ENCODE measurements at places on chromosomes 2 and 18.

GRCh38 chr2:189086250-189086649, 93.3 kb downstream of the COL5A2 start:
- no peak for DNase-seq

GRCh38 chr18:3869848-3870247, 419.9 kb downstream of the TGIF1 start:
- DNase-seq: no peak

- DNase-seq: no peak
Measured at GRCh38 chr18:23721696-23722480, 32.6 kb downstream of the LAMA3 start.

GRCh38 chr18:23248826-23249225, 113.5 kb downstream of the CABLES1 start:
- no peak for DNase-seq

DNA sequence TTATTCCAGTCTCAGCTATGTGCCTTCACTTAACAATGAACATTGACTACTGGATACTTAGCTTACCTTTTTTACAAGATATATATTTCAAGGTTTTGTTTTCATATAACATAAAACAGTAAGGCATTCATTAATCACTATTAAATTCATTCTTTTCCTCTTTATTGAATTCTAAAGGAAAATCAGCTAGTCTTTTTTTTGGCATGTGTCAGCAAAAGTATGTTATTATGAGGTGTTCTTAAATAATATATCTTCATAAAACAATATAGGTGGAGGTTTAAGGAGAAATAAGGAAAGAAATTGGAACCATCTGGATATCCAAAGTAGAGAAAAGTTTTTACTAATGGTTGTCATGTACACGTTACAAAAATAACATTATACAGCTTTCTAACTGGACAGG, 472.6 kb downstream of the ARHGAP15 start:
- no peak for DNase-seq

DNA sequence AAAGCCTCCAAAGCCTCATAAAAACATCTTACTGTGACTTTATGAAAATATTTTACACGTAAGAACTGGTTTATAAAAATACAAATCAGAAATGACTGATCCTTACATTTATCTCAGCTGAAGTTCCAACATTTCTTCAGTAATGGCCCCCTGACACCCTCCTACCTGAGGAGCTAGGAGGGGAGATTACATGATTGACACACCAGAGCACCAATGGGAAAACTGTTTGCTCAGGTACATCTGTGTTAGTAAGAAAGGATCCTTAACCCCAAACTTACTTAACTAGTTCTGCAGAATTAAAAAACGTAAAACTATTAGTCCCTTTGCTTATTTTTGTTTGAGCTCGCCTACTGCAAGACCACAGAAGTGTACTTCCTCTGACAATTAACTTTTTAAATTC, 27.0 kb downstream of the ENOSF1 start:
- no peak for DNase-seq

- DNase-seq: no peak
Measured at GRCh38 chr18:21444465-21445212, 155.9 kb downstream of the ESCO1 start.

DNA sequence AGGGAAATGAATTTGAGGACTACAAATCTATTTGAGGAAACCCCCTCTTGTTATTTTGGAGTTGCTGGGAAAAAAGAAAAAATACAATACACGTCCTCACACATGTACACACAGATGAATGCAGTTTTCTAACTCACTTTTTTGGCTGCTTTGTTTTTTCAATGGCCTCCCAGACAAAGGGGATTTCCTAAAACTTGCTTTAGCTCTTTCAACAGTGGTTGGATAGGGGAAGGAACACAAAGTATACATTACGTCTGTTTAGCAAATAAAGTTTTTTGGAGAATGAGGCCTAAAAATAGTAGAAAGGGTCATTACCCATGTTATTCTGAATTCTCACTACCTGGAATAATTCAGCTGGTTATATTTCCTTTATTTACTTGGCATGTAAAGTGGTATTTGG, 125.3 kb upstream of the ITGB6 start:
- no peak for DNase-seq

DNA sequence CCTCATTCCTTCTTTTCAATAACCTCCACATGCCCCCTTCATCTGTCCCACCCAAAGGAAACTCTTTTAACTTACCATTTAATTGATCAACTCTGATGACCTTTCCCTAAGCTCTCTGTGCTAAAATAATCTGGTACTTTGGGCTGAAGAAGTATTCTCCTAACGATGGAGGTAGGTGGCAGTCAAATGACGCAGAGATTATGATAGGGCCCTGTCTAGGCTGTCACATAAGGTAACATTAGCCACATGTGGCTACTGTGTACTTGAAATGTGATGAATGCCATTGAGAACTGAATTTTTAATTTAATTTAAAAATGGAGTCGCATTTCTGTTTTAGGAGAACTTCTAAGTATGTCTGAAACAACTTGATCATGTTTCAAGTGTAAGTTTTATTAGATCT, 140.5 kb upstream of the TNP1 start:
- DNase-seq: no peak

DNA sequence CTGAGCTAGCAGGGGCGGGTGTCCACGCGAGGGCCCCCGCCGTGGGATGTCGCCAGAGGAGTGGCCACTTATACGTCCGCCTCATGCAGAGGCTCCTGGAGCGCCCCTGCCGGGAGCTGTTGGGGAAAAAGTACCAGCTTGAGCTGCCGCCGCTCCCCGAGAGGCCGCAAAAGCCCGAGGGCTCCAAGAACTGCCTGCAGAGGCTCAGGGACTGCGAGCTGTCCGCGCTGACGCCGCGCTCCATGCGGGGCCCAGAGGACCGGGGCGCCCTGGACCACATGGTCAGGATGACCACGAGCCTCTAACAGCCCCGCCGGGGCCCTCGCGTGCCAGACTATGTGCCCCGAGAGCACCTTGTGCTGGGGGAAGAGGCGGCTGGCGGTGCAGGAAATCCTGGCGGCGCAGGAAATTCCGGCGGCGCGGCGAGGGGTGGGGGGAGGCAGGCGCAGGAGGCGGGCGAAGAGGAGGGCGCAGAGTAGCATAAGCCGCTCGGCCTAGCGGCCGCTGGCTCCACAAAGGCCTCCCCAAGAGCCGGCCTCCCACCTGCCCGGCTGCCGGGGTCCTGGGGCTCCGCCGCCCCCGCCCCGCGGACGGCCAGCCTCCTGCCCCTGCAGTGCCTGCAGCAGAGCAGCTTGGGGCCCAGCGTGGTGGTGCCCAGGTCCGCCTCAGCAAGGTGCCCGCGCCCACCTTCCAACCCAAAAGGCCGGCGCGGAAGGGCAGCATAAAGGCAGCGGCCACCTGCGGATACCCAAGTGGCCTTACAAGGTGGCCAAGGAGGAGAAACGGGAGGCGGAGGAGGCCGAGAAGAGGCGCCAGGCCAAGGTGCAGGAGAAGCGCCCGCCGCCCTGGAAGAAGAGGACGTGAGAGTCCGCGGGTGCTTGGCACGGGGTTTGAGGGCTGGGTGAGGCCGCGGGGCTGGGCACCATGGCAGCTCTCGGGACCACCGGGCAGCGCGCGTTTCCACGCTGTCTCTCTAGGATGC, 42.1 kb upstream of the TRIM43B start:
- DNase-seq: peak; percentile 59

GRCh38 chr2:230669386-230669950, 43.2 kb upstream of the CAB39 start:
- DNase-seq: no peak

DNA sequence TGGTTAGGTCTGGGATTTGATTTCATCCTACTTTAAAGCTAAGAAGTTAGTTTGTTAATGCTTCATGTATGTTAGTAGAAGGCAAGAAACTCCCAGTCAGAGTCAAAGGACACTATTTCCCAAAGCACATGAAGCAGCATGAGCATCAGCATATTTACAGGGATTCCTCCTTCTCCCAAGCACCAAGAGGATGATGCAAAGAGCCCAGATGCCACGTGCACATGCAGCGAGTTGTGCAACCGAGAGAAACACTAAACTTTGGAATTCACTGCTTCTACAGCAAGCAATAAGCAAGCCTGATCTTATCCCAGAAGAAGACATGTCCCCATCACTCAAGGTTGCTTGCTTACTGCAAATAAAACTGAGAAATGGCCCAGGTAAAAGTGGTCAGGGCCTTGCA, 32.5 kb downstream of the CPO start:
- no peak for DNase-seq

GRCh38 chr18:55275039-55275901, 312.7 kb downstream of the TCF4 start:
- DNase-seq: no peak

Data from stimulated activated CD4-positive, alpha-beta T cell treated with anti-CD3 and anti-CD28 coated beads, Interleukin-15, amount 100 ng/mL, for 1 hour (primary cell).